Stimulated activated naive B cell treated with anti-CD40 and anti-IgM and Interleukin-4, amounts not matched to agents 10 μg/mL and 1 μg/mL and 100 μg/mL, for 72 hours (primary cell): ENCODE measurements at places on chromosomes 3 and 15.

DNA sequence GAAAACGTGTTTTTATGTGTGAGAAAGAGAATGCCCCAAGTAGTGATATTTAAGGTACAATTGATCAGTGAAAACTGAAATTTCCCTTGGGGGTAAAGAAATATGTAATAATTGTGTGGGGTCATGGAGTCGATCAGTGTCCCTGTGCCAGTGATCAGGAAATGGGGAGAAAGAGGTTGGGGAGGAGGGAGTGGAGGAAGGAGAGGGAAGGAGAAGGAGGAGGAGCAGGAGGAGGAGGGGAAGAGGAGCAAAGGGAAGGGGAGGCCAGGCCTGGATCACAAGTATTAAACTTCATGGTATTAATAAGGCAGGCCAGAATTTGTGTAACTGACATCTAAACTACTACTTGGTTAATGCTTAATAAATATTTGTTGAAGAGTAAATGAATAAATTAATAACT is 30.4 kb downstream of the THSD4 start:
- no peaks in the 10 kb centered on the region for H3K4me1 ChIP-seq
- DNase-seq = no peak
- H3K4me3 ChIP-seq = no peak overlapping the region
- peaks cover 24% of the 10 kb centered on the region for H3K27me3 ChIP-seq
- H3K36me3 ChIP-seq = no peaks in the 10 kb centered on the region

DNA sequence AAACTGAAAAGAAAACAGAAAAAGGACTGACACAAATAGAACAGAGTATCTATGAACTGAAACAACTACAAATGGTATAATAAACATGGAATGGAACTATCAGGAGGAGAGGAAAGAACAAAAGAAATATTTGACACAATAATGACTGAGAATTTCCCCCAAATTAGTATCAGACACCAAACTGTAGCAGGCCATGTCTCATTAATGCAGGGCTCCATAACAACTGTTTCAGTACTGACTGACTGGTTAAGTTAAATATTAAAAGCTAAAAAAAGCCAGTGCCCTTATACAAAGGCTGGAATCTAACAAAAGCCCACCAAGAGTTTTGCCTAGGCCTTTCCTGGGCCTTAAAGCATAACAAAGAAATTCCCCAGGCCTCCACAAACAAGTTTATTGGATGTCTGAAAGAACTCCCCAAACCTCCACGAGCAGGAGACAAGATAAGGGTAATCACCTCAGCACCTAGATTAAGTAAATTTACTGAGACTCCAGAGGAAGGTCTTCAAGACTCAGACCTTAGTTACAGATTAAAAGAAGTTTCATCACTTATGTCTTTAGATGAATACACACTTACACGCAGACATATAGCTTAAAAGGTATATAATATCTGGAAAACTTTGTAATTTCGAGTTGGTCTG is 45.7 kb downstream of the KPNA1 start:
- peaks cover 13% of the 10 kb centered on the region for H3K36me3 ChIP-seq
- peak overlapping the region; percentile 84 for H3K27ac ChIP-seq
- DNase-seq = no peak
- no peak overlapping the region for H3K4me3 ChIP-seq
- peaks cover 58% of the 10 kb centered on the region for H3K4me1 ChIP-seq

GRCh38 chr3:139119331-139120025 is 74.8 kb upstream of the PRR23C start:
- H3K27ac ChIP-seq = no peak overlapping the region
- no peaks in the 10 kb centered on the region for H3K4me1 ChIP-seq
- no peaks in the 10 kb centered on the region for H3K36me3 ChIP-seq
- no peak for DNase-seq

DNA sequence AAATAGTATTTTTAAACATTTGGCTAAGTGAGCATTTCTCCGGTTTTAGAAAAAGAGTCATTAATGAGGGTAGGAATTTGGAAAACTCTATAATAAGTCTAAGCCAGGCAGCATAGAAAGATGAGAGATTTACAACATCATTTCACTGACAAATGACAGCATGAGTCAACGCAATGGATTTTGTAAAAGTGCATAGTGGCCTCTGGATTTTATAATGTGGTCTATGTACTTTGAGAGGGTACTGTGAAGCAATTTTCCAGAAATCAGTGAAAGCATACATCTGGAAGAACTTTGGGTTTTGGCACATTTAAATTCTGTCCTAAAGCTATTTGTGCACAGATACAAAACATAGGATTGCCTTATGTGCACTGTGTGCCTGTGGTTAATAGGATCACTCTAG is 130.8 kb upstream of the CCNL1 start:
- no peak overlapping the region for H3K27ac ChIP-seq
- DNase-seq = no peak
- no peaks in the 10 kb centered on the region for H3K27me3 ChIP-seq
- H3K4me3 ChIP-seq = no peak overlapping the region

DNA sequence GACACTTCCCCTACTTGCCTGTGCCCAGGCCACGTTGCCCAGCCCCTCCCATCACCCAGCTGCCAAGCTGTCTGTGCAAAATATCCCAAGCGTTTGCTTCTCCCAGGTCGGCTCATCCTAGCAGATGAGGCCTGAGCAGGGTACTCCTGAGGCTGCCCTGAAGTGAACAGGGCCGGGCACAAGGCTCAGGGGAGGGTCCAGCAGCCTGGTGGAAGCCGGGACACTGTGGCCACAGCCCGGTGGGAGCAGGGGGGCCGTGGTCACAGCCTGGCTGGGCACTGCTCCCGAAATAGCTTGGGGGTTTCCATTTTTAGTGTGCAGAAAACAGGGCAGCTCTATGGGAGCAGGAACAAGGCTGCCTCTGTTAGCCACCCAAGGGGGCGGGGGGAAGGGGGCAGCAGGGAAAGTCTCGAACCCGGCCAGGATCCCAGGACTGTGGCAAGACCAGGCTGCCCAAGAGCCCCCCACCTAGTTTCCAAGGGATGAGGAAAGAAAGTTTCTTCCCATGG is 3.4 kb downstream of the PLXNB1 start:
- no peak for DNase-seq
- H3K36me3 ChIP-seq = peaks cover 10% of the 10 kb centered on the region
- H3K4me3 ChIP-seq = no peak overlapping the region
- H3K27ac ChIP-seq = no peak overlapping the region

GRCh38 chr3:30747771-30748281 is 141.4 kb downstream of the TGFBR2 start:
- no peaks in the 10 kb centered on the region for H3K27me3 ChIP-seq
- no peaks in the 10 kb centered on the region for H3K36me3 ChIP-seq
- no peak overlapping the region for H3K4me3 ChIP-seq
- peaks cover 45% of the 10 kb centered on the region for H3K4me1 ChIP-seq
- no peak overlapping the region for H3K27ac ChIP-seq

DNA sequence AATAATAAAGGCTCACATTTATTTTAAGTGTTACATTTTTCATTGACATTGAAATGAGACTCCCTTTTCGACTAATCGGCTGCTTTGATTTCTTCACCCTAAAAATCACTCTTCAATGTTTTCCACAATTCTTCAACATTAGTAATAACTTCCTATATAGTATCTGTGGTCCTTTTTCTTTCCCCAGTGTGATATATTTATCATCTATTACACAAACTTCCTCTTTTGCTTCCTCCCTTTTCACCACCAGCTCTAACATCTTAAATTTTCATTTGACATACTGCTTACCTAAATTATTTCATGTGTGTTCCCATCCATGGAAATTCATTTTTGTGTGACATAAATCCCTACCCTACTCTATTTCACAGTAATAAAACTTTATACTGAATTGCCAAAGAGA is 244.4 kb downstream of the TIGIT start:
- H3K4me3 ChIP-seq = no peak overlapping the region
- H3K4me1 ChIP-seq = peaks cover 17% of the 10 kb centered on the region
- no peak for DNase-seq
- no peaks in the 10 kb centered on the region for H3K27me3 ChIP-seq

GRCh38 chr3:153970047-153970446 is 151.1 kb upstream of the ARHGEF26 start:
- DNase-seq = no peak
- no peaks in the 10 kb centered on the region for H3K4me1 ChIP-seq
- H3K4me3 ChIP-seq = no peak overlapping the region

- no peaks in the 10 kb centered on the region for H3K27me3 ChIP-seq
- H3K27ac ChIP-seq = peak overlapping the region; percentile 92
- peak; percentile 51 for DNase-seq
- no peaks in the 10 kb centered on the region for H3K36me3 ChIP-seq
Observed at GRCh38 chr3:112405845-112406244, 72.9 kb downstream of the CD200 start.

DNA sequence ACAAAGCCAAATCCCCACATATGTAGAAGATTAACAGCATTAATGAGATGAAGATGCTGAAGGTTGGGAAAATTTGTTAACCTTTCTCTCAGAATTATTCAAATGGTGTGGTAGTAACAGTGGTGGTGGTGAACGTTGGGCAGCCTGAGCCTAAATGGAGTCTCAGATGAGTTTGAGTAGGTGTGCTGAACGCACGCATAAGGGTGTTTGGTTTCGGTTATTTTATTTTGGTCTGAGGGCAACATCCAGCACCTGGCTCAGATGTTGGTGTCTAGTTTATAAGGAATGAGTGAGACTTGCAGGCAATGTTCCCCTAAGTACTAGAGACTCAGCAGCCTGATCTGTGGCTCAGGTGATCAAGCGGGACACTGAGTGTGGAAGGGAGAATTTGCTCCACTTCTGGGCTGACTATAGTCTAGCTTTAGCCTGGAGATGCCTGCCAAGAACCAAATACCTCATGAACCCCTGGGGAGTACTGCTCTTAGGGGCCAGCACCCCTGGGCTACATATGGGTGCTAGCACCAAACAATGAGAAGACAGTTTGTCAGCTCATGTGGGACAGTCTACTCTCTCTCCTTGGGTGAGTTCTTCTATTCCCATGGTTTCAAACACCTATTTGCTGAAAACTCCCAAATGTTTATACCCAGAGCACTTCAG is 39.5 kb upstream of the ATP2C1 start:
- H3K27me3 ChIP-seq = peaks cover 23% of the 10 kb centered on the region
- no peak overlapping the region for H3K27ac ChIP-seq
- no peaks in the 10 kb centered on the region for H3K36me3 ChIP-seq
- no peak for DNase-seq
- H3K4me3 ChIP-seq = no peak overlapping the region
- H3K4me1 ChIP-seq = peaks cover 21% of the 10 kb centered on the region

GRCh38 chr3:149424918-149425317 is 47.5 kb upstream of the TM4SF1 start:
- H3K27ac ChIP-seq = no peak overlapping the region
- no peak for DNase-seq
- H3K27me3 ChIP-seq = peaks cover 5% of the 10 kb centered on the region

DNA sequence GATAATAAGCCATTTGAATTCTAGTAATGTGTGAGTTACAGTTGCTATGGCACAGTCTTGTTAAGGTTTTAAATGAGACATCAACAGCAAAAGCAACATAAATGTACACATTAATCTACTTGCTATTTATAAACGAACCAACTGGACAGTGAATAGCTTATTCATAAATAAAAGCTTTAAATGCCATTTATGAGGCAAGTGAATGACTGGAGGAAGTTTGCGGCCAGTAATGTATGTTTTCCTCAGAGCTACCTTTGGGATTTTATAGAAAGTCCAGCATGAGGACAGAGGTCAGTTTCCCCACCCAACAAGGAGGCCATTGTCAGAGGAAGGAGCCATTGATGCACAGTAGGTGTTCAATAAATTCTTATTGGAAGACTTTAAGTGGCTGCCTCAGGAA is 48.0 kb upstream of the PXYLP1 start:
- no peaks in the 10 kb centered on the region for H3K4me1 ChIP-seq
- H3K27me3 ChIP-seq = peaks cover 7% of the 10 kb centered on the region
- H3K4me3 ChIP-seq = no peak overlapping the region

- no peak for DNase-seq
- no peak overlapping the region for H3K27ac ChIP-seq
- H3K4me1 ChIP-seq = peaks cover 70% of the 10 kb centered on the region
- no peaks in the 10 kb centered on the region for H3K27me3 ChIP-seq
- H3K4me3 ChIP-seq = no peak overlapping the region
- peaks cover 40% of the 10 kb centered on the region for H3K36me3 ChIP-seq
Observed at GRCh38 chr15:85527895-85528294, 147.5 kb downstream of the AKAP13 start.

GRCh38 chr15:78057803-78058202 is 19.7 kb downstream of the TBC1D2B start:
- no peak overlapping the region for H3K4me3 ChIP-seq
- no peak for DNase-seq
- H3K4me1 ChIP-seq = peaks cover 43% of the 10 kb centered on the region

DNA sequence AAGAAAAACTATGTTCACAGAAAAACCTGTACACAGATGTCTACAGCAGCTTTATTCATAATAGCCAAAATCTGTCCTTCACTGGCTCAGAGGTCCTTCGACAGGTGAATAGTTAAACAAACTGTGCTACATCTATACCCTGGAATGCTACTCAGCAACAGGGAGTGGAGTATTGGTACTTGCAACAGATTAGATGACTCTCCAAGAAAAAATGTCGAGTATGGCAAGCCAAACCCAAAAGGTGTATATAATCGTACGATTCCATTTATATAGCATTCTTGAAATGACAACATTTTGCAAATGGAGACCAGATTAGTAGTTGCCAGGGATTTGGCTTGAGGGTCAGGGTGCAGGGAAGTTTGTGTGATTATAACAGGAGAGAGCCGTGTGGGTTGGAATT is 22.4 kb upstream of the RGMA start:
- no peak overlapping the region for H3K27ac ChIP-seq
- DNase-seq = no peak
- peaks cover 59% of the 10 kb centered on the region for H3K27me3 ChIP-seq
- H3K36me3 ChIP-seq = no peaks in the 10 kb centered on the region
- H3K4me3 ChIP-seq = no peak overlapping the region
- H3K4me1 ChIP-seq = no peaks in the 10 kb centered on the region

GRCh38 chr15:48402427-48403177 is 71.4 kb downstream of the DUT start:
- no peak overlapping the region for H3K4me3 ChIP-seq
- no peaks in the 10 kb centered on the region for H3K4me1 ChIP-seq
- no peak overlapping the region for H3K27ac ChIP-seq
- H3K36me3 ChIP-seq = no peaks in the 10 kb centered on the region
- DNase-seq = no peak

GRCh38 chr15:66940368-66940767 is 125.0 kb upstream of the SMAD3 start:
- H3K36me3 ChIP-seq = peaks cover 9% of the 10 kb centered on the region
- peaks cover 50% of the 10 kb centered on the region for H3K4me1 ChIP-seq
- H3K27me3 ChIP-seq = peaks cover 13% of the 10 kb centered on the region
- H3K4me3 ChIP-seq = no peak overlapping the region
- DNase-seq = peak; percentile 13

- peaks cover 41% of the 10 kb centered on the region for H3K36me3 ChIP-seq
- no peak overlapping the region for H3K4me3 ChIP-seq
- DNase-seq = no peak
- H3K27me3 ChIP-seq = no peaks in the 10 kb centered on the region
- no peak overlapping the region for H3K27ac ChIP-seq
Observed at GRCh38 chr3:48881652-48882114, 17.0 kb downstream of the SLC25A20 start.
